SK-N-SH treated with all-trans-retinoic acid at 6 μM for 48 hours (cell line): ENCODE measurements at places on chromosomes 7 and 10.

GRCh38 chr7:79528421-79528820 is 75.0 kb upstream of the MAGI2 start:
- no peak for ATAC-seq

- ATAC-seq = peak; percentile 51
These were observed 60.0 kb upstream of the PRPS1L1 start for GRCh38 chr7:18087687-18088078.

GRCh38 chr7:137731436-137731835 is 115.3 kb downstream of the DGKI start:
- peak; percentile 57; the same call in 2 of the 3 replicates for ATAC-seq

GRCh38 chr10:84727398-84727797 is 399.0 kb downstream of the CCSER2 start:
- no peak for ATAC-seq

DNA sequence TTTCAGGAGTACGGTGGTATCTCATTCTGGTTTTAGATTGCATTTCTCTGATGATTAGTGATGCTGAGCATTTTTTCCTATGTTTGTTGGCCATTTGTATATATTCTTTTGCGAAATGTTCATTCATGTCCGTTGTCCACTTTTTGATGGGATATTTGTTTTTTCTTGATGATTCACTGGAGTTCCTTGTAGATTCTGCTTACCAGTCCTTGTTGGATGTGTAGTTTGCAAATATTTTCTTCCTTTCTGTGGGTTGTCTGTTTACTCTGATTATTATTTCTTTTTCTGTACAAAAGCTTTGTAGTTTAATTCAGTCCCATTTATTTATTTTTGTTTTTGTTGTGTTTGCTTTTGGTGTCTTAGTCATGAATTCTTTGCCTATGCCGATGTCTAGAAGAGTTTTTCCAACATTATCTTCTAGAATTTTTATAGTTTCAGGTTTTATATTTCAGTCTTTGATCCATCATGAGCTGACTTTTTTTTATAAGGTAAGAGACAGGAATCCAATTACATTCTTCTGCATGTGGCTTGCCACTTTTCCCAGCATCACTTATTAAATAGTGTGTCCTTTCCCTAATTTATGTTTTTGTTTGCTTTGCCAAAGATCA is 320.5 kb downstream of the MAGI2 start:
- no peak for ATAC-seq

- no peak for ATAC-seq
These were observed 35.7 kb upstream of the PLEKHA1 start for GRCh38 chr10:122338609-122339441.

DNA sequence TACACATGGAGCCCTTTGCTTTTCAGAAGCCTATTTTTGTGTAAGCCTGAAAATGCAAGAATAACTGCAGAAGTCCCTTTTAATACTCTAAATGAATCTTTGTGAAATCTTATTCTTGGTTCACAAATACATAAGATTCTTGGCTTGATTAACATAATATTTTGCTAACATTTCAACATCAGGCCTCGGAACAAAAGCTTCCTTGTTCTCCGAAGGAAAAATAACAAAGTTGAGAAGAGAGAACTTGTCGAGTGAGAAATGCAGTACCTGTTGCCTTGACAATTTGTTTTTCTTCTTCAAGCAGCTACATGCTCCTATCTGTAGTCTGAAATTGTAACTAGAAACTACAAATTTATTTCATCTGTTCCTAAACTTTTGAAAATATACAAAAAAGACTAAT is 8.5 kb downstream of the NT5C2 start:
- no peak for ATAC-seq

- no peak for ATAC-seq
These were observed 20.1 kb downstream of the RUNDC3B start for GRCh38 chr7:87648316-87648715.

- ATAC-seq = no peak
These were observed 85.6 kb upstream of the IMMP2L start for GRCh38 chr7:111647881-111648280.

DNA sequence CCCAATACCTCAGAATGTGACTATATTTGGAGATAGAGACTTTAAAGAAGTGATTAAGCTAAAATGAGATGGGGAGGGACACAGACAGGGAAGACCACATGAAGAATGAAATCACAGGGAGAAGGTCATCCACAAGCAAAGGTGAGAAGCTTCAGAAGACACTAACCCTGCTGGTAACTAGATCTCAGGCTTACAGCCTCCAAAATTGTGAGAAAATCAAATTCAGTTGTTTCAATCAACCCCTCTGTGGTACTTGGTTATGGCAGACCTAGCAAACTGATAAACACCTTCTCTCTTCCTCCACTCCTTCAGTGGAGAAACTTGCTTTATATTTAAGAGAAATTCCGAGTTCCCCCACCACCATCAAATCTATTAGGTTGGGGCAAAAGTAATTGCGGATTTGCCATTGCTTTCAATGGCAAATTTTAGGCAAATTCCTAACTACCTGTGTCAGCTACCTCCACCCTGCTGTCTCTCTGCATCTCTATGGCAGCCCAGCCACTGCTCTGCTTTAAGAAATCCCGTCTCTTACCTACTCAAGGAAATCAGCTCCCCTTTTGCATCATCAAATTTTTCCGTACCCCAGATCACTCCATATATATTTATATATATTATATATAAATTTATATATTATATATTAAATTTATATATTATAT is 38.2 kb downstream of the SEMA3E start:
- no peak for ATAC-seq

GRCh38 chr7:7573701-7574100 is 7.0 kb downstream of the MIOS start:
- ATAC-seq = no peak

DNA sequence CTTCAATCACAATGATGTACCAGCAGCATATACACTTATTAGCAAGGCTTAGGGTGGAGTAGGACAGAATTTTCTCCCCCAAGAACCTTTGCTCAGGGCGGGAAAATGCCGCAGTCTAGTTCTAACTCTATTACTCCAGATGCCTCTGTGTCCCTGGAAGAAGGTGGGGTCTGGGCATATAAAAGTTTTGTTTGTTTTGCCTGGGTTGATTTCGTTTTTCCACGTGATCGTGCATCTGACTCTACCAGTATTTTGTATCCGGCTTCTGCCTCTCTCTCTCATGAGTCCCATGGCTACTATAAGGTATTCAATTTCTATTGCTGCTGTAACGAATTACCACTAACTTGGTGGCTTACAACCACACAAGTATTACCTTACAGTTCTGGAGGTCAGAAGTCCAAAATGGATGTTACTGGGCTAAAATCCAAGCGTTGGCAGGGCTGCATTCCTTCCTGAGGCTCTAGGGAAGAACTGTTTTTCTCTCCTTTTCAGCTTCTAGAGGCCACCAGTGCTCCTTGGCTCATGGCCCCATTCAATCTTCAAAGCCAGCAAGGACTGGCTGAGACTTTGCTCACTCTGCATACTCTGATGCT is 181.2 kb upstream of the PRSS58 start:
- no peak for ATAC-seq

- ATAC-seq = no peak
These were observed 231.7 kb downstream of the HDAC9 start for GRCh38 chr7:18727115-18727870.

- no peak for ATAC-seq
These were observed 33.5 kb upstream of the PRSS37 start for GRCh38 chr7:141874787-141875186.

DNA sequence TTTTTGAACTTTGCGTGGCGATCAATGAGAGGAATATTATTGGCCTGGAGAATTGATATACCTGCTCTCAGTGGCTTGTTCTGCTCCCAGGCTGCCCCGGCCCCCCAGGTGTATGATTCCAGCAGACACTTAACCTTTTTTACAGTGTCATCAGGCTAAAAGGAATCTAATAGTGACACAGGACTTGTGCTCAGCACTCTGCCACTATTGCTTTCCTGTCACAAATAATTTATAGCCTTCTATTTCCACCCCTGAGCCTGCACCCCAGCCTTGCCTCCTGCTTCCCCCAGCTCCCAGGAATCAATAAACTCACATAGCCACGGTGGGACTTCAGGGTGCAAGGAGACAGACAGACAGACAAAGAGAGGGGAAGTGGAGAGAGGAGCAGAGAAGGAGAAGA is 28.3 kb downstream of the PAX2 start:
- ATAC-seq = no peak

DNA sequence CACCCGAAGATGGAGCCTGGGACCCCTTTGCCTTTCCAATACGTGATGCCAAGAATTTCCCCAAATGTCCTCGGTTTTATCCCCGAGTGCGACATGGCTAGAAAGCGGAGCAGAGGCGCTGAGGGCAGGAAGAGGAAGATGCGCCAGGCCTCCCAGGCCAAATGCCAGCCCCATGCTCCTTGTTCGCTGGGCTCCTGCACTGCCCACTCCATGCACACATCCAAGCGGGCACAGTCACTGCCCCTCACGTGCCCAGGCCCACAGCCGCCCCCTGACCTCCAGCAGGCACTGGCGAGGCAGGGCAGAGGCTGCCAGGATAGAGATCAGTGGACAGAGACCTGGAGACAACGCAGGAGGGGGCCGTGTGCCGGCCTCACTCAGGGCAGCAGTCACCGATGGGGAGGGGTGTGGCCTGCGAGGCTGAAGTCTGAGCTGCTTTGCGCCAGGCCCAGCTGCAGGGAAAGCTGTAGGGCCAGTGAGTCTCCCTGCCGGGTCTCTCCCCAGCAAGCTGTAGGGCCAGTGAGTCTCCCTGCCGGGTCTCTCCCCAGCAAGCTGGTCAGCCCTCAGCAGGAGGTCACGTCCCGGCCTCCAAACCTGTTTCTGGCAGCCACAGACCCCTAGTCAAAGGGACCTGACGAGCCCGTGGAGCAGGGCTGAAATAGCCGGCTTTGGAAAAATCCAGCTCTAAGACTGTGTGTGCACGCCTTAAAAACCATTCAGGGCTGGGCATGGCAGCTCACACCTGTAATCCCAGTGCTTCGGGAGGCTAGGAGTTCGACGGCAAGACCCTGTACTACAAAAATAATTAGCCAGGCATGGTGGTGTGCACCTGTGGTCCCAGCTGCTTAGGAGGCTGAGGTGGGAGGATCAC is 100.6 kb upstream of the DIP2C start:
- peak; percentile 8 for ATAC-seq

DNA sequence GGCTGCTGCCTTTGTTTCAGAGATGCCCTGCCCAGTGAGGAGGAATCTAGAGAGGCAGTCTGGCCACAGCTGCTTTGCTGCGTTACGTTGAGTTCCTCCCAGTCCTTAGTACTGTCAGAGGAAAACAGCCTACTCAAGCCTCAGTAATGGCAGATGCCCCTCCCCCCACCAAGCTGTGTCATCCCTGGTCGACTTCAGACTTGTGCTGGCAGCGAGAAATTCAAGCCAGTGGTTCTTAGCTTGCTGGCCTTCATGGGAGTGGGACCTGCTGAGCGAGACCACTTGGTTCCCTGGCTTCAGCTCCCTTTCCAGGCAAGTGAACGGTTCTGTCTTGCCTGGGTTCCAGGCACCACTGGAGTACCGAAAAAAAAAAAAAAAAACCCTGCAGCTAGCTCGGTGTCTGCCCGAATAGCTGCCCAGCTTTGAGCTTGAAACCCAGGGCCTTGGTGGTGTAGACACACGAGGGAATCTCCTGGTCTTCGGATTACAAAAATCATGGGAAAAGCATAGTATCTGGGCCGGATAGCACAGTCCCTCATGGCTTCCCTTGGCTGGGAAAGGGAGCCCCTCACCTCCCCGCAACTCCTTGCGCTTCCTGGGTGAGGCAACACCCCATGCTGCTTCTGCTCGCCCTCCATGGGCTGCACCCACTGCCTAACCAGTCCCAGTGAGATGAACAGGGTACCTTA is 9.1 kb downstream of the SDHAF3 start:
- no peak for ATAC-seq

GRCh38 chr7:77923419-77923818 is 124.8 kb downstream of the PHTF2 start:
- no peak for ATAC-seq

DNA sequence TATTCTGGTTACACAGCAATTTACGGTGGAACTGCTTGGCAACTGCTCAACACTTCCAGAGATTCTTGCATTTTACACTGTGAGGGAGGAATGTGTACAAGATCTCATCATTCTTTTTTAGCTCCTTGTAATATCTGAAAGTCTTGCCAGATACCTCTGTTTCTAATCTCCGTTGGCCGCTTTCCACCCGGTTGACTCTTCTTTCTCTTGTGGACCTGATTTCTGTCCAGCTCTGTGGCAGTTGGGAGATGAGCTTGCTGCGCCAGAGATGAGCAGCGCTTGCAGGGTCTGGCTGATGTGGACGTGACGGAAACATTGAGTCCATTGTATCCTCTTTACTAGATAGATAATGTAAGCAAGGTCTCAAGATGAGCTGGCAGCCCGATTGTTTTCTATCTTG is 27.6 kb downstream of the SPAG6 start:
- no peak for ATAC-seq

GRCh38 chr7:32137059-32137458 is 66.9 kb upstream of the PDE1C start:
- no peak for ATAC-seq

- ATAC-seq = no peak
These were observed 939.7 kb downstream of the KCNMA1 start for GRCh38 chr10:76697923-76698322.

- no peak for ATAC-seq
These were observed 6.5 kb upstream of the ERLIN1 start for GRCh38 chr10:100192350-100192749.

GRCh38 chr7:7639847-7640220 is 718 bp upstream of the UMAD1 start:
- ATAC-seq = peak; percentile 7

- no peak for ATAC-seq
These were observed 29.2 kb upstream of the ZNRF2 start for GRCh38 chr7:30255064-30255769.

- no peak for ATAC-seq
These were observed 9.5 kb upstream of the FOXL3 start for GRCh38 chr7:280461-280860.

DNA sequence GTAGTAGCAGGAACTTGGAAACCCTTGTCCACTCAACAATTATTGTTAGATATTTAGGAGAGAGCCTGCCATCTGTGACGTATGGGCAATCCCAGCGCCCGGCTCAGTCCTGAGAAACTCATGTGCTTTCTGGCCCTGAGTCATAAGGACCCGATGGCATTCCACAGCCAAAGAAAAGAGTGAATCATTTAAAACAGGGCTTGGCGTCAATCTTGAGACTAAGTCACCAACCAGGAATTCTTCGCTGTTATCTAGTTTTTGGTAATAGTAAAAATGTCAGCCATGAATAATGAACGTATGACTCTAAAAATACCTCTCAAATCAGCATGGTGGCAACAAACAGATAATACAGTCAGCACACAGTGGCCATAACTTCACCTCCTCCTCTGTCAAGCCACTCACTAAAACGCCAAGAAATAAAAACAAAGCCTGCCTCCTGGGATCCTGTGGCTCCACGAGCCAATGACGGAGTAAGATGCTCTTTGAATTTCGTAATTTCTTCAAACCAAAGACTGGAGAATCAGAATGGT is 140.8 kb downstream of the ADAM12 start:
- ATAC-seq = peak; percentile 89

- peak; percentile 38; the same call in 1 of the 3 replicates for ATAC-seq
These were observed 95.3 kb upstream of the RET start for GRCh38 chr10:42981358-42982236.

- no peak for ATAC-seq
These were observed 478.2 kb downstream of the GATA3 start for GRCh38 chr10:8532647-8533046.
